ENCODE measurements at places on chromosomes 7 and 10.
A peak's percentile ranks its signal among the peaks of the same experiment; 100 is the strongest.

GRCh38 chr7:114649689-114650088 lies 235.1 kb downstream of the FOXP2 start:
- DNase-seq: no peak

DNA sequence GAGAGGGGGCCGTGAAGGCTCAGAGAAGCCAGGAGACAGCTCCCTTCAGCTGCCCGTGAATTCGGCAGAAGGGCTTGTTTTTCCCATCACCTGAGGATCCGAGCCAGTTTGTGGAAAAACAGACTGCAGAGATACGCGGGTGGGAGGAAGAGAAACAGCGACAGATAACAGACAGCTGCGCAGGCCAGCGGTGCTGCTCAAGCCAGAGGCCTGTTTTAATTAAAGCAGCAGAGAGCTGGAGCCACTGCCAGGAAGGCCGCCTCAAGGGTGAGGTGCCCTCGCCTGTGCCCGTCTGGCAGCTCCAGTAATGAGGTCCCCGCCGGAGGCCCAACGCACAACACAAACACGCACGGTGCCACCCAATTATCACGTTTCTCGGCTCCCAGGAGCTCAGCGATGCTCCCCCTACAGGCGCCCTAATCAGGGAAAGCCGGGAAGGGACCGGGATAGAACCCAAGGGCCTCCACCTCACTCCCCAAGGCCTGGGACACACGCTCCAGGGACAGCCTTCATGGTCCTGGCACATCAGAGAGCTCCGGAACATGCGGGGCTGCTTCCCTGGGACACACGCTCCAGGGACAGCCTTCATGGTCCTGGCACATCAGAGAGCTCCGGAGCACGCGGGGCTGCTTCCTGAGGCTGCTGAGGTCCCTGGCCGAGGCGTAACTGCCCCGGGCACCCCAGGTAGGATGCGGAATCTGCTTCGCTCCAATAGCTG lies 60.6 kb upstream of the DNAAF5 start:
- no peak for DNase-seq

GRCh38 chr7:22356701-22357310 lies at the start of gene RAPGEF5:
Gene RAPGEF5, minus strand, starts transcription at chr7:22357154. Its CDS starts 94 bp downstream, at chr7:22357060.
- DNase-seq: no peak

DNA sequence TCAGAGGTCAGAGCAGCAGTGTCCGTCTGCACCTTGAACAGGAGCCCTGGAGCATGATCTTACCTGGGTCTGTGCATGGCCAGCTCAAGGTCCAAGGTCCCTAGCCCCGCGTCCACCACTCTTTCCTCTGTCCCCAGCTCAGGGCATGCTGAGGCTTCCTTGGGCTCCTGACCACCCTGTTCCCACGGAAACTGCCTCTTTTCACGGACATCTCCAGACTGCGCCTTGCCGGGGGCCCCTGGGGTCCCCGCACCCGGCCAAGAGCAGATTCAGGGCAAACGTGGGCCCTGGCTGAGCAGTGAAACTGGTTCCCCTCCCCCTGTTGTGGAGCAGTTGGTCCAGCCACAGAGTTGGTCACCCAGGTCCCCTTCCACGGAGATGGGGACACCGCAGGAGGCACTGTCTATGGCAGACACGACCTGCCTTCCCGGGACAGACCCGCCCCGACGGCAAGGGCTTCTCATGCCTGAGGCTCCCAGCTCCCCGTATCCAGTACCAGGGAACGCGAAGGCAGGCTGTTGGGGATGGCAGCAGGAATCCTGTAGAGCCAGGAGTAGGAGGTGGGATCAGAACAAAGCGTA lies 217.4 kb upstream of the PPP2R2D start:
- DNase-seq: no peak

GRCh38 chr7:8084836-8085235 lies 116.2 kb downstream of the GLCCI1 start:
- DNase-seq: no peak

- DNase-seq: no peak
Observed at GRCh38 chr7:84230491-84230890, 35.9 kb upstream of the SEMA3A start.

DNA sequence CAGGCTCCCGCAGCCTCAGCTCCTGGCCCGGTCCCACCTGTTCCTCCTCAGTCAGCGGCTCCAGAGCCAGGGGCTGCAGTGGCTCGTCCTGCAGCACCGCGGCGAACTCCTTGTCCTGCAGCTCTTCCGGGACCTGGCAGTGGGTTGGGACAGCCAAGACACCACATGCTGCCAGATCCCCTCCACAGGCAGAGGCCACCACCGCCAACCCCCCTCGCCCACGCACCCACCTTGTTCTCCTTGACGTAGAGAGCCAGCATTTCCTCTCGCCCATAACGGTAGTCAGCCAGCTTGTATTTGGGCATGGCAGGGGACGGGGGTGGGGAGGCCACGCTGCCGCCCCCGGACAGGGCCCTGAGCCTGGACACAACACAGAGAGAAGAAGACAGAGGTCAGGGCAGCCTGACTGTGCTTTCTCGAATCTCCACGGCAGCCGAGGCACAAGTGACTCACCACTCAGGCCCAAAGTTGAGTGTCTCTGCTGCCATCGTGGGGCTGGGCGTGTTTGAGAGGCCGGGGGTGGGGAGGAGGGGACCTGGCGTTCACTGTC lies 6.2 kb downstream of the GIGYF1 start:
- DNase-seq: peak; percentile 46

GRCh38 chr10:101848894-101849351 lies 5.3 kb upstream of the KCNIP2 start:
- no peak for DNase-seq

GRCh38 chr7:74443543-74444247 lies 10.0 kb upstream of the GTF2IRD1 start:
- no peak for DNase-seq

- DNase-seq: peak; percentile 72
Observed at GRCh38 chr7:138842111-138842510, 44.1 kb upstream of the ATP6V0A4 start.

DNA sequence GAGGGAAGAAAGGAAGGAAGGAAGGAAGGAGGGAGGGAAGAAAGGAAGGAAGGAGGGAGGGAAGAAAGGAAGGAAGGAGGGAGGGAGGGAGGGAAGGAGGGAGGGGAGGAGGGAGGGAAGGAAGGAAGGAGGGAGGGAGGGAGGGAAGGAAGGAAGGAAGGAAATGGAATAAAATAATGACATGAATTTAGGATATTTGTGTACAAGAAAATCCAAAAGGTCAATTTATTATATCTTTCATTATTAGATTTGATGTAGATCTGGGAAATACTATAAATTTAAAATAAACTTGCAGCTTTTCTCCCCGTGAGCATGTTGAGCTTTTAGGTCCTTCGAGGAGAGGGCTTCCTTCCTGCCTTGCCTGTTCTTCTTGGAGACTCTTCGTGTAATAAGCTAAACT lies 398.6 kb upstream of the NRP1 start:
- DNase-seq: no peak

DNA sequence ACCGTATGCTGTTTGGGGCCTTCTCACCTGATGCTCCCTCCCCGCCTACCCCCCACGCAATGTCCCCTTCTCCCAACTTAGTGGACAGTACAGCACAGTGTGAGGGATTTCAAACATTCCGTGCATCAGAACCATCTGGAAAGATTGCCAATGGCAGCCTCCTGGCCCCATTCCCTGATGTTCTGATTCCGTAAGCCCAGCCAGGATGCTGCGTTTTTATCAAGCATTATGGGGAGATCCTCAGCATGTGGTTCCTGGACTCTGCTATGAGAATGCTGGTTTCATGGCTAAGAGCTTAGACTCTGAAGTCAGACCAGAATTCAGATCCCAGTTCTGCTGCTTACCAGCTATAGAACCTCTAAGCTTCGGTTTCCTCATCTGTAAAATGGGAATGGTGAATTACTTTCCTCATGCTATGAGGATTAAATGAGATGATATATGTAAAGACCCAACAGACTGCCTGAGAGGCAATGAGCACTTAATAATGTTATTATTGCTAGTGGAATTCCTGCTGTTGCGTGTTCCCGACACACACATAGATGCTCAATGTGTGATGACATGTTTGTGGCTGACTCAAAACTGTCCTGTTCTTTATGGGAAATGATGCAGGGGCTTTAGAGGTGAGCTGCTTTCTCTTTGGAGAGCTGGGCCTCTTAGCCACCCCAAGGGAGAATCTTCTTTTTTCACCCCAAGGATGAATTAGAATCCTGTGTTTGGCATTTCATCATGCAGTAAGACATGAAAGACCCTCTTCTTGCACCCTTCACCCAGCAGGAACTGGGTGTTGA lies 60.8 kb upstream of the SMNDC1 start:
- DNase-seq: no peak

- no peak for DNase-seq
Observed at GRCh38 chr7:86814661-86815379, 171.1 kb downstream of the GRM3 start.

GRCh38 chr10:14555807-14556206 lies 218.9 kb downstream of the FAM107B start:
- DNase-seq: no peak

GRCh38 chr10:29026802-29027580 lies 261.9 kb upstream of the LYZL1 start:
- DNase-seq: no peak

- DNase-seq: no peak
Observed at GRCh38 chr10:125161707-125162119, 1.4 kb upstream of the CTBP2 start.

DNA sequence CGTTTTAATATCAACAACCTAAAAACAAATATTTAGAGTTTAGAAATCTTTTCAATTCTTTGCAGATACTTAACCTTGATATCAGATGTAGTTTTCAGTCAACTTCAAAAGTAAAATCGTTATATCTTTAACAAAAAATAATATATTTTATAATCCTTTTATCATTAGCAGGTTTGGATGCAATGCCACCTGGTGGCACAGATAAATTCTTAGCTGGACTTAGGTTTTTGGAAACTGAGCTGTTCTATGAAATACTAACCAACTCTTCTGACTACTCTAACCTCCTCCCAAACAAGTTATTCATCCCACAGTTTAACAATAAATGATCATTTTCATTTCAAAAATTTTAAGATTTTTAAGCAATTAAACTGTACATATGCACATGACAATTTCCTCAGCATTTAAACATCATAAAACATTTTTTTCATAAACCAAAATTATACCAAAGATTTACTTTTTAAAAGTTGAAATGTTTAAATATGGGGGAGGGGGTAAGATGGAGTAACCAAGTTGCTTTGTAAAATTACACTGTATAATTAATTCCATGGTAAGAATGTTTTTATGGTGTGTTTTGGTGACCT lies 56.9 kb downstream of the HIBADH start:
- DNase-seq: peak; percentile 52

GRCh38 chr10:4234661-4235060 lies 449.7 kb upstream of the KLF6 start:
- DNase-seq: peak; percentile 21

GRCh38 chr10:92544296-92544695 lies 29.6 kb downstream of the IDE start:
- peak; percentile 48 for DNase-seq

GRCh38 chr7:113548137-113548536 lies 370.7 kb downstream of the PPP1R3A start:
- DNase-seq: no peak

GRCh38 chr10:84208023-84208422 lies 13.7 kb downstream of the CDHR1 start:
- no peak for DNase-seq

- no peak for DNase-seq
Observed at GRCh38 chr10:49397036-49397999, 1.4 kb upstream of the DRGX start.

- peak; percentile 72 for DNase-seq
Observed at GRCh38 chr10:88800152-88801125, 2.1 kb upstream of the LIPM start.

DNA sequence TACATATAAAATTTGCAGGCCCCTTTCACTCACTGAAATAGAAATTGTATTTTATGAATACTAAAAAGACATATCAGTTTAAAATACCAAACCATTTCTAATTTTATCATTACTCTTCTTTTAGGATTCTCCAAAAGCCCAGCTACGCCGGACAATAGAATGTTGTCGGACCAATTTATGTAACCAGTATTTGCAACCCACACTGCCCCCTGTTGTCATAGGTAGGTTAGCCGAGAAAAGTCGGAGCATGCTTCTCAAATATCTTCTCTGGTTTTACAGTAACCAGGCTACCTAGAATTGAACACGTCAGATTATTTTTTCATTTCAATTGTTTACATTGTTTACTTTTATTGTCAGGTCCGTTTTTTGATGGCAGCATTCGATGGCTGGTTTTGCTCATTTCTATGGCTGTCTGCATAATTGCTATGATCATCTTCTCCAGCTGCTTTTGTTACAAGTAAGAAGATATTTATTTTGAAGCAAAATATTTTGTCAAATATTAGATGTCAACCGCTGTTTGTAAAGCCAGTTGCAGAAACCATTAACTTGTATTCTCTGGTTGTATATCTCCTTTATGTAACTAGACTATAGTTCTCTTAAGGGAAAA lies 57.6 kb downstream of the MMRN2 start:
- DNase-seq: peak; percentile 71

DNA sequence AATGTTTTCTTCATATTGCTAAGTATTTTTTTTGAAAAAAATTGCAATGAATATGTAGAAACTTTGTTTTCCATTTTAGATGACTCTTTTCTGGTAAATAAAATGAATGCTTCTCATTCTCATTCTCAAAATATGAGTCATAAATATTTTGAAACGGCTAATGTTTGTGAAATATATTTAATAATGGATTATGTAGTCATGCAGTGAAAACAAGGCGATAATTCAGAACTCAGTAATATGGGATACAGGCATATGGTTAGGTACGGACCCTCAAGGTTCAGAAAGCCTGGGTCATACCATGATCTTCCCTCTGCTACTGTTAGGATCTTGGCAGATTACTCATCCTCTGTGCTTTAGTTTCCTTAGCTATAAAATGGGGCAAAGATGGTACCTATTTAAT lies 46.2 kb upstream of the SLC39A12 start:
- DNase-seq: no peak

DNA sequence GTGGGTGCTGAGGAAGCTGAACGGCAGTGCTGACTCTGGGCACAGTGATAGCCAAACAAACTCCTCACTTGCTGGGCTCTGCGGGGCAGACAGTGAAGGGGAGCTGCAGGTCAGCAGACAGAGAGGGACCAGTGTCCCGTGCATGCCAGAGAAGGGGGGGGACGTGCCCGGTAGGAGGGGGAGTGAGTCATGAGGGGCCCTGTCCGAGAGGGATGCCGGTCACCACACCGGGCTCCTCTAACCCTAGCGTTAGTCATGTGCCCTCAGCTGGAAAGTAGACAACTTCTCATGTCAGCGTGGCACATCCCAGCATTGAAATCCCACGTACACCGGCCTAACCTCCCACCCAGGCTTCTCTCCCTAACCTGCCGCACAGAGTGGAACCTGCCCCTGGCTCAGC lies 117.1 kb upstream of the DPP6 start:
- no peak for DNase-seq

GRCh38 chr7:94492601-94493000 lies 17.0 kb upstream of the CASD1 start:
- no peak for DNase-seq
